Cortex of kidney (tissue), 1 donor: ENCODE measurements at places on chromosomes 7 and 10.

DNA sequence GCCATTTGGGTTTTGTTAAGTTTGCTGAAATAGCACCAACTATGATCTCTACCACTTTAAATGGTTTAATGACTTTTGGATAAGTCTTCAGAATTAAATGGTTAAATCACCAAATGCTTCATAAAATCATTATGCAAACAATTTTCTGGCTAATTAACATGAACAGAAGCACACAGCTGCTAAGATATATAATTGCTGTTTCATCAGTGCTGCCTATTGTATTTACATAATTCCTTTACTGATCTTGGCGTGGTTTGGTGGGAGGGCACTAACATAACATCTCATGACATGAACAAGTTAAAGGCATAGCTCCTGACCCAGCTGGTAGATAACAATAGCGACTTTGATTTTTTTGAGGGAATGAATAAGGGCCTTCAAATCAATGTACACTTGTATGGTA is 94.1 kb downstream of the FZD1 start:
- no peak for DNase-seq

DNA sequence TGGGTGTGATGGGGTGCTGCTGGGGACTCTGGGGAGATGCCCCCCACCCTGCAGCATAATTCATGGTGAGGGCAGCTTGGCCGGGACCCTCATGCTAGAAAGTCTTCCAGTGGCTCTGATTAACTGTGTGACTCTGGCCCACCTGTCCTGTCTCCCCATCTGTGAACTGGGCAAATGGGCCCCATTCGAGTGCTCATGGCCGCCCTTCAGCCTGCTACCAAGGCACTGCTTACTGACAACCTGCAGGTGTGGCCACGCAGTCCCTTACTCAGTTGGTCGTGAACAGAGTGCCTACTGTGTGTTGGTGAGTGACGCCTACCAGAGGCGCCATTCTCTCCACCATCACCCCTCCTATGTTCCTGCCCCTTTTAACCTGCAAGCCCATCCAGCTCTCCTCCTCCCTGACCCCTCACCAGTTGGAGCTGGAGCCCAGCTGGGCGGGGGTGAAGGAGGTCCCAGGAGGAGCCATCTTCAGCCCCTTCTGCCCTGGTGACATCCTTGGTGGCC is 109.4 kb downstream of the ZMIZ1 start:
- no peak for DNase-seq

GRCh38 chr10:31288001-31288400 is 31.0 kb upstream of the ZEB1 start:
- no peak for DNase-seq

DNA sequence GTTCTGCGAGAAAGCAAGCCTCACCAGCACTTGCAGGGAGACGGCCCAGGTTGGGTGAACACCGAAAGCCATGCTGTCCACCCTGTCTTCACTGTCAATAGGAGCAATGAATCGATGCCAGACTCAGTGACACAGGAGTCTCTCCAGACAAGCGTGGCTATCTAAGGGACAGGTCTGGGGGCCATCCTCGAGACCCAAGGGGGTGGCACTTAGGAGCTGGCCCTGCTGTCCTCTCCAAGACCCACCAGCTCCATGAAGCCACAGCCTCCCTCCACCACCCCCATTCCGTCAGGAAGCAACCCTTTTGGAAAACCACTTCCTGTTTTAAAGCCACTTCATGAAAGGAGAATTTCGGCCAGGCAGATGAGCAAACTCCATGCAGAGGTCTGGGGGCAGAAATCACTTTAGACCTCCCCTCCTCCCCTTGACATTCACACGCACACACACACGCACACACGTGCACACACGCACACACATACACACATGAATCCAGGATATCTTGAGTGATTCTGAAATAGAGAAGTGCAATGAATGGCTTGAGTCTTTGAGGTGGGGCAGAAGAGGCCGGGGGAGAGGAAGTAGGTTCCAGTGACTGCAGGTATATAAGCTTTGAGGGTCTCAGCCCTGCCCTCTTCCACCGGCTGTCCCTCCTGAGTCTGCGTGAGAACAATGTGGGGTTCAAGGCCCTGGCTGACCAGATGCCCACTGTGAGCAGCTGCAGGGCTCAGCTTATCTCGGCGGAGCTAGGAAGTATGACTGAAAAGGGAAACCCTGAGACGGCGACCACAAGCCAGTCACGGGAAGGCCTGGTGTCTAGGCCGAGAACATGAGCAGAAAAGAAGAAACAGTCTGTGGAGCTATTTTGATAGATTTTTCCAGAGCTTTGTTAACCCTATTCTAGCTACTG is 25.0 kb downstream of the RGS10 start:
- no peak for DNase-seq

GRCh38 chr10:74039561-74040145 is 41.7 kb downstream of the VCL start:
- DNase-seq, result no peak

GRCh38 chr7:151087245-151088018 is 1.2 kb downstream of the AGAP3 start:
- DNase-seq, result no peak

DNA sequence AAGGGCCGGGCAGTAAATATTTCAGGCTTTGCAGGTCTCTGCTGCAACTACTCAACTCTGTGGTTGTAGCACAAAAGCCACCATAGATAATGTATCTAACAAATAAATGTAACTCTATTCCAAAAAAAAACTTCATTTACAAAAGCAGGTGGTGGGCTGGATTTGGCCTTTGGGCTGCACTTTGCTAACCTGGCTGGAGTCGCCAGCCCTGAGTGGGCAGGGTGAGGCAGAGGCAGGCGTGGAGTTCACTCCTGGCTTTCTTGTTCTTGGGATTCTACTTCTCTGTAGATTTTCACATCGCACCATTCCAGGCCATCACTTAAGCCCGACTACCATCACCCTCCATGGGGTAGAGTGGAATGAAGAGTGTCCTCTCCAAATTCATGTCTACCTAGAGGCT is 367.6 kb upstream of the MGMT start:
- no peak for DNase-seq

DNA sequence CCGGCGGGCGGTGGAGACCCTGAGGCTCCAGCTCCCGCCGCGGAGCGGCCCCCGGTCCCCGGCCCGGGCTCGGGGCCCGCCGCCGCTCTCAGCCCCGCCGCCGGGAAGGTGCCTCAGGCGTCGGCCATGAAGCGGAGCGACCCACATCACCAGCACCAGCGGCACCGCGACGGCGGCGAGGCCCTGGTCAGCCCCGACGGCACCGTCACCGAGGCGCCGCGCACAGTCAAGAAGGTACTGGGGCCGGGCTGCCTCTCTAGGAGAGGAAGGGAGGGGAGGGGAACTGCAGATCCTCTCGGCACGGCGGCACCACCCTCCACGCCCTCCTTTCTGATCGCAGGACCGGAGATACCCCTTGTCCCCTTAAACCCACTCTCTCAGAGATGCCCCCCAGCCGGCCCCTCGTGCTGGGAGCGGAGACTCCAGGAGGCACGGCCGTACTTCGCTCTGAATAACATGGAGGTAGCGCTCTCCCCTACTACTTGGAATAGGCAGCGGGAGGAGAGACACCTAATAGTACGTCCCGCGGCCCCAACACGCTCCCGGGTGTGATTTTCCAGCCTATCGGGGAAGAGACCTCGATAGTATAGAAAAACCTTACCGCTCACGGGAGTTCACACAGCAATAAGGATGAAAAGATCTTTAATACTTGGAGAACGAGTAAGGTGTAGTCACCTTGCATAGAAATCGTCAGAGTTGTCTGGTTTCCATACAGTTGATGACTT is 538 bp downstream of the AHCYL2 start:
- DNase-seq, result no peak

- no peak for DNase-seq
These were observed 183.4 kb upstream of the ADCY1 start for GRCh38 chr7:45390731-45391130.

DNA sequence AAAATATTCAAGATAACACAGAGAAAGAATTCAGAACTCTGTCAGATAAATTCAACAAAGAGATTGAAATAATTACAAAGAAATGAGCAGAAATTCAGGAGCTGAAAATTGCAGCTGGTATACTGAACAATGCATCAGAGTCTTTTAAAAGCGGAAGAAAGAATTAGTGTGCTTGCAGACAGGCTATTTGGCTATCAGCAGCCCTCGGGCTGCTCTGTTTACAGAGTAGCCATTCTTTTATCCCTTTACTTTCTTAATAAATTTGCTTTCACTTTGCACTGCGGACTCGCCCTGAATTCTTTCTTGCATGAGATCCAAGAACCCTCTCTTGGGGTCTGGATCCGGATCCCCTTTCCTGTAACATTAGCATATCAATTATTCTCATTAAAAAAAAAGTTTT is 1040.0 kb downstream of the SORCS3 start:
- no peak for DNase-seq

GRCh38 chr10:103666087-103666761 is 172.7 kb downstream of the NEURL1 start:
- DNase-seq, result no peak

DNA sequence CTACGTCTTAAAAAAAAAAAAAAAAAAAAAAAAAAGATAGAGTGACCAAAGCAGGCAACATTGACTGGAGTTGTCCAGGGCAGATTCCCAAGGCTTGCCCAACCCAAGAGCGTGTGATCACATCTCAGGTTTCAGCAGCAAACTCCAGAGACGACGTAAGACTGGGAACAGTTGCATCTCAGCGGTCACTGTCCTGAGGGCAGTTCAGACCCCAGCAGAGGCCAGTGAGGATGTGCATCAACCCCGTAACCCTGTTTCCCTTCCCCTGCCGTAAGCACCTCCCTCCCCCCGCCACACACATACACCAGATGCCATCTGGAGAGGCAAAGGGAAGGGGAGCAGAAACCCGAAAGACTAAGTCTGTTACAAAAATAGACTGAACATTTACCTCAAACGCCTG is 19.3 kb upstream of the TOMM7 start:
- DNase-seq, result no peak

GRCh38 chr7:94510582-94511496 is 1.2 kb downstream of the CASD1 start:
- DNase-seq, result no peak

GRCh38 chr10:35819736-35820135 is 177.6 kb upstream of the FZD8 start:
- no peak for DNase-seq

DNA sequence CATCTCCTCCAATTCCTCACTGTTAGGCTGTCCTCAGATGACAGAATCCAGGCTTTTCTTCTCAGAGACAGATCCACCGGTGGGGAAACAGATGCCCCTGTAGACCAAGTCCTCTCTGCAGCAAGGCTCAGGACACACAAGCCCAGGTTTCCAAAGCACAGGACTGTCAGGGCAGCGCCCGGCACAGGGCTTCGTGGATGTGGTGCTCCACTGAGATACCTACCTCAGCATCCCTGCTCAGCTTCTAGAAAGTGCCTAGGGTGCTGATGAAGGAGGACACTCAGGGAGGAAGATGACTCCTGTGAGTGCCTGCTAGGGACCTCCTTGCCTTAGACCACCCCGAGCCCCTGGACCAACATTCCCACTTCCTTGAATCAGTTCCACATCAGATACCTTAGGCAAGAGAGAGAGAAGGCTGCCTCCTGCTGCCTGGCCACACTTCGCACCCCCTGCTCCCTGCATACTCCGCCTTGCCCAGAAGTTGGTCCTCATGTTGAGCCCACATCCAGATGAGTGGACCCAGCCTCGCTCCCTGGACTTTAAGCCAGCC is 8.9 kb upstream of the RBP3 start:
- no peak for DNase-seq

DNA sequence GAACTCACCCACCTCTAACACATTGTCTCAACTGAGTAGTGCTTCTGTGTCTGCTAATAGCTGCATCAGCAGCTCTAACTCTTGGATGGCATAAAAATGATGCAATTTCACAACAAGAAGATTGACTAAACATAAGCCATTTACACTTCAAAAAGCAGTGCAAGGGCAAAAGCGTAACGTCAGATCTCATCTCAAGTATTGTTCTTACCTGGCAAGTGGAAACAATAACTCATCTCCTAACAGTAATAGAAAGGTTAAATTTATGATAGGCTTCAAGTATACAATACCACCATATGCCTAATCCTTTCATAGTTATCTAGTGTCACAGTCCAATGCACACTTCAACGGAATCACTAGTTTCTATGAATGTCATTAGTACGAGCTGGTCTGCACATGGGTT is 14.8 kb downstream of the TPK1 start:
- DNase-seq, result no peak

DNA sequence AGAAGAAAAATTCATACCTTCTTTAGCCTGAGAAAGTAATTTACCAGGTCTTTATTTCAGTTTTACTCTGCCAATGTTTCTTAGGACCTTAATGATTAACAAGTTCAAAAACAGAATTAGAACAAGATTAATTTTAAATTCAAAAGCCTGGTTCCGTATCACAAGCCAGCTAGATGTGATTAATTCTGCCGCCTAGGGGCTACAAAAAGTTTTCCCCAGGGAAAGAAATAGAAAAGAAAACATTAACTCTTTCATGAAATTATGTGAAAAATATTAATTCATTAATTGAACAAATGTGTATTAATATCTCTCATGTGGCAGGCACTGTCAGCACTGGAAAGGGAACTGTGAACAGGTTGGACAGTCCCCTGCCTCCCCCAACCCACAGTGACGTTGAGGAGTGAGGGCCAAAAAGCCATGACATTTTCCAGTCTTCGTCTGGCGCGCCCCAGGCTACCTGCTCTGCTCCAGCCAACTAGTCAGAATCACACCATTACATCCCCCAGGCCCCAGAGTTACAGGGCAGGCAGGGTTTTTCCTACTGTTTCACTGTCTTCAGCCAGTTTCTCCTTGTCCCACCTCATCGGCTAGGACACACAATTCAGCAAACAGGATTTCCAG is 20.1 kb downstream of the TMEM176A start:
- DNase-seq, result no peak

GRCh38 chr7:43314379-43315158 is 202.1 kb downstream of the HECW1 start:
- no peak for DNase-seq

- DNase-seq, result no peak
These were observed 213.7 kb upstream of the MGMT start for GRCh38 chr10:129253161-129253864.

GRCh38 chr7:134078991-134079390 is 48.1 kb upstream of the LRGUK start:
- DNase-seq, result no peak

- no peak for DNase-seq
These were observed 147.1 kb downstream of the BUB3 start for GRCh38 chr10:123301077-123301857.

- no peak for DNase-seq
These were observed 21.9 kb downstream of the IQCE start for GRCh38 chr7:2580636-2581035.

GRCh38 chr7:9835199-9835598 is 1138.5 kb upstream of the PHF14 start:
- DNase-seq, result no peak

GRCh38 chr7:22672846-22673680 is 53.9 kb upstream of the IL6 start:
- DNase-seq, result no peak

DNA sequence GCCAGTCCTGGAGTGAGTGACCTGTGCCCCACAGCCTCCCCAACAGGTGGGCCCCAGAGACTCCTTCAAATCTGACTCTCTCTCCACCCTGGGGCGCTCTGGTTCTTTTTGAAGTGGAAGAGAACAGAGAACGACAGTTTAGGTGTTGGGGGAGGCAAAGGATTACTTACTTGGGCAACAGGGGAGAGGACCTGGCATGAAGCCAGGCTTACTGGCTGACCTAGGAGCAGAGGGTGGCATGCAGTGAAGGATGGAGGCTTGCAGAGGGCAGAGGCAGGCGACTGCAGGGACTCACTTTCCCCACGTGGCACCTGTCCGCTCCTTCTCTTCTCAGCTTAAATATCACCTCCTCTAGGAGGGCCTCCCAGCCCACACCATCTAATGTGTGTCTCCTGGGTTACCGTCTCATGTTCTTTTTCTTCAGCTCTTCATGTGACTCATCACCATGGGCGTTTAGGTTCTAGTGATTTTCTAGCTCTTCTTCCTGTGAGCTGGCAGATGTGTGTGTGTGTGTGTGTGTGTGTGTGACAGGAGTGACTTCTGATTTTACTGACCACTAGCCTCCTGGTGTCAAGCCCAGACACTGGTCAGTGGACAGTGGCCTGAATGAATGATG is 15.5 kb downstream of the LZTS2 start:
- no peak for DNase-seq
